H9 (cell line): ENCODE measurements at places on chromosomes 7 and 10.

GRCh38 chr7:4727914-4728705 lies 46.0 kb downstream of the FOXK1 start:
- DNase-seq = no peak

DNA sequence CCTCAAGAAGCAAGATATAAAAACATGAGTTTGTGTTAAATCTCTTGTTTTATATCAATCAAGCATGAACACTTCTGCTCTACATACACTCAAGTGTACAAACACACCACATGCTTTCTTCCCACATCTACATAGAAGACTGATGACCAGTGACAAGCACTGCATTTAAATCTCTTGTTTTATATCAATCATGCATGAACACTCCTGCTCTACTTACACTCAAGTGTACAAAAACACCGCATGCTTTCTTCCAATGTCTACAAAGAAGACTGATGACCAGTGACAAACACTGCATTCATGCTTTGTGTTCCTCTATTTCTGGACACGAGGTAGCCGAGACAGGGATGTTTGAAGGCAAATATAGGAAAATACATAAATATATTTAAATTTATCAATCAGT lies 642.0 kb upstream of the PFKP start:
- DNase-seq = no peak

GRCh38 chr10:128894641-128895040 lies 572.4 kb upstream of the MGMT start:
- DNase-seq = no peak

- no peak for DNase-seq
Measured at GRCh38 chr10:29397221-29397620, 108.4 kb downstream of the LYZL1 start.

- DNase-seq = peak; percentile 49
Measured at GRCh38 chr7:144384555-144385245, 18.8 kb downstream of the NOBOX start.

DNA sequence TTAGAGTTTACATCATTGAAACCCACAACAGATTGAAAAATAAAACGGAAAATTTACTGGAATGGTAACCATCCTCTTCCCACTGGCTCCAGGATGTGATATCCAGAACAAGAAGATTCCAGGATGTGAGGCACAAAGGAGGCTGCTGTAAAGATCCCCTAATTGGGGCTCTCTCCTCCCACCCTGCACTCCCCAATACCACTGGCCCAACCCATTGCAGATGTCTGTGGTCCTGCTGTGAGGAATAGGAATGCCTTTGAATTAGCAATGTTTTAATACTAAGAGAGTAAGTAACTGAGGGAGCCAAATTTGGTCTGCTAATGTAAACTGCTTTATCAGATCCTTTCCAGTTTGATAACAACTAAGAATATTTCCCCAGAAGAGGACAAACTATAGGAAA lies 225.9 kb upstream of the INHBA start:
- DNase-seq = no peak

GRCh38 chr7:26046150-26046549 lies 105.8 kb upstream of the NFE2L3 start:
- DNase-seq = no peak

DNA sequence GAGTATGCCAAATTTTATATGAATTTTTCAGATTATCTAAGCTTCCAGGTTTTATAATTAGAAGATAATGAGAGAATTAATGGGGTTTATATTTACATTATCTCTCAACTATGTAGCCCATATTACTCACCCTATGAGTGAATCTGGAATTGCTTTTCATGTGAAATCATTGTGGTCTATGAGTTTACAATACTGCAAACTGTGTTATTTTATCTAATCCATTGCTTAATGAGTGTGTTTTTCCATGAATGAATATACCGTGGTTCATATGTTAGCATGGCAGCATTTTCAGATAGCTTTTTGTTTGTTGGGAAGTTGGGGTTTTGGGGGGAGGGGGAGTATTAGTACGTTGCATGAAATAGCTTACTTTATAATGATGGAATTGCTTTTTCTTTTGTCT lies 44.5 kb downstream of the FGFBP3 start:
- no peak for DNase-seq

DNA sequence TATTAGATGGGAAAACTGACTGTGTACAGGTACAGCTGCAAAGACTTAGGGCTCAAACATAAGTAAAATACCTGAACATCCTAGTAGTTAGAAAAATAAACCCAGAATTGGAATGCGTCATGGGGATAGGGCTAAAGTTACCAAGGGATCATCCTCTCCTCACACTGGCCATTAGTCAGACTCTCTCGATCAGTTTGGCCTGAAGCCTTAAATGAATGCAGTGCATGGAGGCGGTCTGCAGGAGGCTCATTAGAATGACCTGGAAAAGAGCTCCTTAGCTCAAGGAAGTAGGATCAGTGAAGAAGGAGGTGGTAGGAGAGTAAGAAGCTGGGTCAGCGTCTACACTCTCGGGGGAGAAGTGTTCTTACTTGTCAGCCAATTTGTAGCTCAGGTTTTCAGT lies 35.3 kb downstream of the DENND2A start:
- DNase-seq = peak; percentile 47

- peak; percentile 62 for DNase-seq
Measured at GRCh38 chr10:117240621-117241529, at the start of gene SLC18A2. Gene SLC18A2 (plus strand): TSS chr10:117241114. CDS start chr10:117241694, 580 bp downstream.

DNA sequence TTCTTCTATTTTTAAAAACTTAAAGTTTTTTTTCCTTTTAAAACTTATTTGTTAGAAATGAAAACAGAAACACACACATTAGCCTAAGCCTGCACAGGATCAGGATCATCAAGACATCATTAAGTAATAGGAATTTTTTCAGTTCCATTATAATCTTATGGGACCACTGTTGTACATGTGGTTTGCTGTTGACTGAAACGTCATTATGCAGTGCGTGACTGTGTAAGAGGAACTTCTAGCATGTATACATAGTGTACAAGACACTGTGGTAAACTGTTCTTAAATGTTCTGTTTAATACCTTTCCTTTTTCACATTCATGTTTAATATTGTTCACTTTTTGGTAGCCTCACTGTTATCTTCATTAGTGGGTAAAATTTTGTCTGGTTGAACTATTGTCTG lies 12.1 kb downstream of the ENTPD7 start:
- no peak for DNase-seq

- DNase-seq = no peak
Measured at GRCh38 chr7:30196408-30196807, 61.6 kb downstream of the MTURN start.

GRCh38 chr10:113053091-113053490 lies 103.0 kb downstream of the TCF7L2 start:
- DNase-seq = peak; percentile 56

DNA sequence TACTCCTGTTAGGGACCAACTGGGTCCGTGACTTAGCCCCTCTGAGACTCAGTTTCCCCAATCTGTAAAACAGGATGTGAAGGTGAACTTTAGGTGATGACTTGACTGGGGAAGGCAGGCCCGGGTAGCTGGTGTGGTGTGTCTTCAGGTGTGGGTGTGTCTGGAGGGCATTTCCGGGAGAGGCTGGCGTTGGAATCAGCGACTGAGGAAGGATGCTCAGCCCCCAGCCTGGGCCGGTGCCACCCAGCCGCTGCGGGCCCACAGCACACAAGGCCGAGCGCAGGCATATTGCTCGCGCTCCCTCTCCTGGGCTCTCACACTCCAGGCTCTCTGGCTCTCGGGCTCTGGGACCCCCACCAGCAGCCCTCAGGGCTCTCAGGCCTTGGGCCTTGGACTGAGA lies 31.7 kb upstream of the CNPY1 start:
- no peak for DNase-seq

DNA sequence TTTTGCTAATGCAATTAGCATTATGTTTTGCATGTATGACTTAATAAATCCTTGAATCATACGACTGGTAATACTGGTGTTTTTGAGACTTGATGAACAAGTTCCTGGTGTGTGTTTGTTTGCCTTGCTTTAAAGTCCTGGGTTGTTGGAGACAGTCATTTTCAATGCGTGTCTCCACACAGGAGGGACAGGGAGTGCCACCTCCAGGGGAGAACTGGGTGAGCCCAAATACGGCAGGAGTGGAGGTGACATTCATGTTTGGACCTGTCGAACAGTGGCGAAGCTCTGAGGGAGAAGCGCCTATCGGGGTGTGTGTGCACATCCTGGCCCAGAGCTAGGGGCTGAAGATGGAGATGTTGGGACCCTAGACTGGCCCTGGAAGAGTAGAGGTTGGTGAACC lies 43.8 kb downstream of the DAGLB start:
- DNase-seq = no peak

DNA sequence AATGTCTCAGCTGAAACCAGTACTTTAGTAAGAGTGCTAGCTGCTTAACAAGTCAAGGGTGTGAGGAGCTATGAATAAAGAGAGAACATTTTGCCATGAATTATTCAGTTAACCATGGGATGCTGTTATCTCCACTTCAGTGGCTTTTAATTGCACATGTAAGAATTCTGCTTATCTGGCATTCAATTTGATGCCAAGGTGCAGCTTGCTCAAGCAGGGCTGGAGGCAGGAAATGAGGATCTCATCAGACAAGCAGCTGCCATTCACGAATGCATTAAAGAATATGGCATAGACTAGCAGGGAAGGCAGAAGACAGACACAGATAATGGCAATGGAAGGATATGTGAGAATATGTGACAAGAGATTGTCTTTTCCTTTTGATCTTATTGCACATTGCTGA lies 697.8 kb downstream of the NRG3 start:
- no peak for DNase-seq

GRCh38 chr7:43764039-43764761 lies 5.7 kb downstream of the BLVRA start:
- no peak for DNase-seq

GRCh38 chr10:8059191-8059936 lies 4.9 kb downstream of the GATA3 start:
- DNase-seq = peak; percentile 40

DNA sequence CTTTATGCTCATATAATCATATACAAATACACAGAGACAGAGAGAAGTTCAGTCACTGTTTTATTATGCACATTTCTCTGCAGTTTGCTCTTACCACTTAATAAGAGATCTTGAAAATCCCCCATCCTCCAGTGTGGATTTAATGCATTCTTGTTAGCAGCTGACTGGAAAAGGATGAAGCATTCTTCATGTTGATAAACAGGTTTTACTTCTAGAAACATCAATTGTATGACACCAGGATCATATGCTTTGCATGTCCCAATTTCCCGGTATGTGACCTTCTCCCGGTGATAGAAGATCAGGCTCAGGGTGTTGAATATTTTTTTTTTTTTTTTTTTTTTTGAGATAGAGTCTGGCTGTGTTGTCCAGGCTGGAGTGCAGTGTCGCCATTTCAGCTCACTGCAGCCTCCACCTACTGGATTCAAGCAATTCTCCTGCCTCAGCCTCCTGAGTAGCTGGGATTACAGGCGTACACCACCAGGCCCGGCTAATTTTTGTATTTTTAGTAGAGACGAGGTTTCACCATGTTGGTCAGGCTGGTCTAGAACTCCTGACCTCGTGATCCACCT lies 6.2 kb upstream of the CREB3L2 start:
- no peak for DNase-seq

- DNase-seq = no peak
Measured at GRCh38 chr7:50101873-50102272, 8.8 kb upstream of the ZPBP start.

DNA sequence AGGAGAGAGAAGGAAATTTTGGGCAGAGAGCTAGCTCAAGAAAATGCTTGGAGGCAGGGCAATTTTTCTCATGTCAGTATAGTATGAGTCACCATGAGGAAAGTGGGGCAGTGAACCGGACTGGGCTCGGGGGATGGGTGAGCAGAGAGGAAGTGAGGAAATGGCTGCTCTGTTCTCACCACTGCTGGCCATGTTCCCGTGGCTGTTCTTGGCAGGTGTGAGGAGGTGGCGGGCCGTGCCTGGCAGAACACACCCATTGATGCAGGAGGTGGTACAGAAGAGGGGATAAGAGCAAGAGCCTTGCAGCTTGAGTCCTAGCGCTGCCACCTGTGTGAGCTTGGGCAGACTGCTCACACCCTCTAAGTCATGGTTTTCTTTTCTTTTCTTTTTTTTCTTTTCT lies 304.4 kb upstream of the LYZL1 start:
- no peak for DNase-seq

DNA sequence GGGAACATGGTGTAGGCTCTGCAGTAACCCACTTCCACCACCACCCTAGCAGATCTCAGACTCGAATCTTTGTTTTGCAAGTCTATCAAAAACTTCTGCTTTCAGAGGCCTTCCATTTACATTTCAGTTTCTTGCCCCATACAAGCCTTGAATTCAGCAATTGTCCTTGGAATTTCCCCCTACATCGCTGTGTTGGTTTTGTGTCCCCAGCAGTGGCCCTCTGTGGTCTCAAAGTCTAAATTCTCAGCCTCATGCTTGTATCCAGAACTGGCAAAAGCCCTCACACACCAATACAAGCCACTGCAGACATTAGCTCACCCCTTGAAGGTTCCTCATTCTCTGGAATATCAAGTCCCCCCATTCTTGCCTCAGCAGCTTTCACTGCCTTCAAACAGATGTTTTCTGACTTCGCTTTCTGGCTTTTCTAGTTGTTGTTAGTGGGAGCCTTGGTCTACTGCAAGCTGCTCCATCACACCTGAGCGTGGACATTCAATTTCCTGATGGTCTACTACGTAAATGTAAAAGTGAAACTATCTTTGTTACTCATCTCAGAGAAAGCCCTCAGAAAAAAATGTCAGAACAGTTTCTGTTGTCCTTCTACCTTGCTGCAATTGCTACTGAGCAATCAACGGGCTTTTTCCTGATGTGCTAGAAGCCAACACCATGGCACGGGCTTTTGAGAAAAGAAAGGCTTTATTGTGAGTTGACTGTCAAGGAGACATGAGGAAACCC lies 1.8 kb upstream of the NUB1 start:
- no peak for DNase-seq

GRCh38 chr10:71270301-71271220 lies 48.5 kb upstream of the SLC29A3 start:
- peak; percentile 87 for DNase-seq

- no peak for DNase-seq
Measured at GRCh38 chr7:28688651-28689050, 269.5 kb downstream of the TRIL start.

- DNase-seq = no peak
Measured at GRCh38 chr10:8055420-8056349, 1.2 kb downstream of the GATA3 start.

DNA sequence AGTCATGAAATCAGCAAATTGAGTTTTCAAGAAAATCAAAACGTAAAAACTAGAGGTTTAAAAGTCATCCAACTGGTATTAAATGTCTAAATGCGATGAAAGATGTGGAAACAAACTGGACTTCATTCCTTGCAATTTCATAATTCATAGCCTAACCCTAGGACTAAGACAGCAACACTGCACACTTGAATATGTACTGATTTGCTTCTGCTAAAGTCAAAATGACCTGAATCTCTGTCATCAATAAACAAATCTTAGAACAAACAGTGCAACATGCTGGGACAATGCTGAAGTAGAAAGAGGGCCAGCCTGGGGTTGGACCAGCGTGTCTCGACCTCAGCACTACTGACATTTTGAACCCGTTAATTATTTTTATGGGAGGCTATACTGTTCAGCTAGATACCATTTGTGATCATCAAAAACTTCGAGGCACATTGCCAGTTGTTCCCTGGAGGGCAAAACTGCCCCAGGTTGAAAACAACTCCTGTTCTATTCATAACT lies 47.1 kb downstream of the MYOF start:
- DNase-seq = no peak

- DNase-seq = no peak
Measured at GRCh38 chr7:156474241-156474743, 166.3 kb upstream of the RNF32 start.
